ENCODE measurements at places on chromosomes 4 and X.

- DNase-seq, result no peak
Measured at GRCh38 chrX:38500866-38501265, 60.5 kb upstream of the TSPAN7 start.

DNA sequence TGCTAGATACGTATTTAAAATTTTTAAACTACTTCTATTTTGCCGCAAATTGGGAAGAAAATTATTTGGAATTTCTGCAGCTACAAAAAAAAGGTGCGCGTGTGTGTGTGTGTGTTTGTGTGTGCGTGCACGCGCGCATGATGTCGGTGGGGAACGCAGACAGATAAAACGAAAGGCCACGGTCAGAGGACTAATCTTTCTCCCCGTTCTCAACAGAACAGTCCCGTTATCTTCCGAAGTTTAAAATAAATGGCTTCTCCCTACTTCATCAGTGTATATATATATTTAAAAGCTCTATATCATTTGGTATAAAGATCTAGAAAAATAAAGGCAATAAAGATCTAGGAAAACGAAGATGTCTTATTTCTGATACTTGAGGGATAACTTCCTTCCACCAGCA lies 1.5 kb downstream of the MGARP start:
- no peak for DNase-seq

- no peak for DNase-seq
Measured at GRCh38 chrX:27680726-27681125, 90.6 kb downstream of the DCAF8L2 start.

DNA sequence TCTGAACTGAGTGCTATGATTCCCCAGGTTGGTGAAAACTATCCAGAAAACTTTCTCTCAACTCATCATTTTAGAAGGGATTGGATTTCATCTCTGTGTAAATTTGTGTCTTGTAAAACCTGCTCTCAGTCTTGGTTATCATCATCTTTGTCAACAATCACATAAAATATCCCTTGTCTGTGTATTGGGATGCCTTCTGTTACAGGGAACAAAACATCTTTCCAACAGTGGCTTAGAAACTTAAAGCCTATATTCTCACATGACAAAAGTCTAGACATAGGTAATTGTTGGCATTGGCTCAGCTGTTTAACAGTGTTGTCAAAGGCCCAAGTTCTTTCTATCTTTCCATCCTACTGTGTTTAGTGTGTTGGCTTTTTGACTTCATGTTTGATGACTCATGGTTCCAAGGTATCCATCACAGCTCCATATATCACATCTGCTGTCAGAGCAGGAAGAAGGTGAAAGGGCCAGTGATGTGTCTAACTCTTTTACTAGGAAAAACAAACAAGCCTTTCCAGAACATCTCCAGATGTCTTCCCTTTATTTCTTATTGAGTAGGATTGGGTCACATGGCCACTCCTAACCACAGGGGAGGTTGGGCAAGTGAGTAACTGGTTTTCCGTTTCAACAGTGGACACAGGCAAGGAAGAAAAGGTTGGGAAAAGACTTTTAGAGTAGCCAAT lies 65.0 kb downstream of the PHEX start:
- DNase-seq, result no peak

DNA sequence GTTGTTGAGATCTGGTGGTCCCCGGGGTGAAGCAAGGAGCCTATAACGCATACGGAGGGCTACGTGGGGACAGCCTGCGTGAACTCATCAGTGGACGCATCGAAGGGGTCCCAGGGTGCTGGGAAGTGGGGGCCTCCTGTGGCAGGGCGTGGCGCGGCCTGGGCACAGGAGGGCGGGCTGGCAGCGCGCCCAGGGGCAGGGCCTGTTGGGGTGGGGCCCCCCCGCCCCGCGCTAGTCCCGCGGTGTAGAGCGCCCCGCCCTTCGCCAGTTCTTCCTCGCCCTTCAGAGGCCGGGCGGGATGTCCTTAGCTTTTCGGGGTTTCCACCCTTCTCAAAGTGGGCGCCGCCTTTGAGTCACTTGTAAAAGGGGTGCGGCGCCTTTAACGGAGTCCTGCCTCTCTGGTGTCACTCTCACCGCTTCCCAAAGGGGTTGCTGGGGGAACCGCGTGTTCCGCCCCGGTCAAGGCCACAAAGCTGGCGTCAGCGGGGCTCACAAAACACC lies 632 bp downstream of the PLP2 start:
- DNase-seq, result no peak

DNA sequence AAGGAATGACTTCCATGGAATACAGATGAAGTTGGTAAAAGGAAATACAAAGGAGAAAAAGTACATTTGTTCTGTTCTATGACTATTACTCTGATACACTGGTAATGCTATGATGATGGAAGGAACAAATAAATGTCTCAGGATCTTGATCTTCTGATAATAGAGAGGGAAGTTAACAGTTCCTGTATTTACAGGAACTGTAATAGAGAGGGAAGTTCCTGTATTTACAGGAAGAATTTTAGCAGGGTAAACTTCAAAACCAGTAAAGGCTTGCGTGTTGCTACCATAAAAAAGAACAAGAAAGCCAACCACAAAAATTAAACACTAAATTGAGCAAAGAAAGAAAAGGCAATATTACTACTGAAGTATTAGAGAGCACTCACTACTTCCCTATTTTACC lies 91.7 kb upstream of the HPGD start:
- no peak for DNase-seq

GRCh38 chrX:77935886-77936285 lies 25.4 kb downstream of the ATP7A start:
- no peak for DNase-seq

GRCh38 chr4:81494031-81494431 lies 22.3 kb upstream of the RASGEF1B start:
- DNase-seq, result no peak

GRCh38 chr4:39635023-39635422 lies 3.6 kb downstream of the SMIM14 start:
- DNase-seq, result no peak

Measured in right forelimb (tissue), 1 donor.